NCI-H510A (cell line): ENCODE measurements at places on chromosomes 11 and 22.

DNA sequence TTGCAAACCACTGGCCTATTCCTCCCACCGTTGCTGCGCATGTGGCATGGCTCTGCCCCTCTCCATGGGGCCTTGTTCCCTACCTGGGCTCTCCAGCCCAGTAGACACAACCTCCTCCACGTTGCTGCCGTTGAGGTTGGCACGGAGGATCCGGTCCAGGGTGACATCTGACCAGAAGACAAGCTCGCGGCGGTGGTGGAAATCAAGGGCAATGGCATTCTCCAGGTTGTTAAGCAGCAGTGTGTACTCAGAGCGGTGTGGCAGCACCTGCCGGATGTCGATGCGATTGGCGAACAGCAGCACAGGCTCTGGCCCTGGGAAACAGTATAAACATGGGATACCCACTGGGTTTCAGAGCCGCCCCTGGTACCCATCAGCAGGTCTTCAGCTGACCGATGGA lies 23.8 kb downstream of the LRP4 start:
- DNase-seq = no peak

GRCh38 chr22:31177420-31178162 lies 17.6 kb downstream of the RNF185 start:
- no peak for DNase-seq

GRCh38 chr11:129613071-129613470 lies 202.6 kb upstream of the TMEM45B start:
- no peak for DNase-seq

DNA sequence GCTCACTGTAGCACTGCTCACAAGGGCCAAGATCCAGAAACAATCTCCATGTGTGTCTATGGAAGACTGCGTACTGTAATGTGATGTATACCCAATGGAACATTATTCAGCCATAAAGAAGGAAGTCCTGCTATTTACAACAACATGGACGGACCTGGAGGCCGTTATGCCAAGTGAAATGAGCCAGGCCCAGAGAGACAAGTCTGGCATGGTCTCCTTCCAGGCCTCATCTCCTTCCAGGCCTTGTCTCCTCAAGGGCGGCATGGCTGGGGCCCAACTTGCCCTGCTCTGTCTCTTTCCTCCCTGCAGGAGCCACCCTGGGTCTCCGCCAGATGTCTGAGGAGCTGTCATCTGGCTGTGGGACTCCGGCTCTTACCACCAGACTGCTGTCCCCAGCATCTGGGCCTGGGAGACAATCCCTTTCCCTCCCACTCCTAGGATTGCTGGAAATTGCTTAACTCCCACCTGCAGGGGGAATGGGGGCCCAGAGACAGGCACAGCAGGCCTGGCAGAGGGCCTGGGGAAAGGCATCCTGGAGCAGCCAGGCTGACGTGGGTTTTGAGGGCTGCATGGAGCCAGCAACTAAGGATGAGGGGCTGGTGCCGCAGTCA lies 1326.6 kb downstream of the TBC1D22A start:
- no peak for DNase-seq

- no peak for DNase-seq
Observed at GRCh38 chr11:104365676-104366075, 201.7 kb upstream of the PDGFD start.

GRCh38 chr11:77036398-77036797 lies 2.2 kb downstream of the B3GNT6 start:
- no peak for DNase-seq
